Heart left ventricle (tissue), 16 donors: ENCODE measurements at places on chromosomes 7 and 10.

- DNase-seq, result no peak
Observed at GRCh38 chr7:48144291-48144768, 26.9 kb upstream of the ABCA13 start.

- DNase-seq, result no peak
Observed at GRCh38 chr10:128950916-128951275, 516.1 kb upstream of the MGMT start.

DNA sequence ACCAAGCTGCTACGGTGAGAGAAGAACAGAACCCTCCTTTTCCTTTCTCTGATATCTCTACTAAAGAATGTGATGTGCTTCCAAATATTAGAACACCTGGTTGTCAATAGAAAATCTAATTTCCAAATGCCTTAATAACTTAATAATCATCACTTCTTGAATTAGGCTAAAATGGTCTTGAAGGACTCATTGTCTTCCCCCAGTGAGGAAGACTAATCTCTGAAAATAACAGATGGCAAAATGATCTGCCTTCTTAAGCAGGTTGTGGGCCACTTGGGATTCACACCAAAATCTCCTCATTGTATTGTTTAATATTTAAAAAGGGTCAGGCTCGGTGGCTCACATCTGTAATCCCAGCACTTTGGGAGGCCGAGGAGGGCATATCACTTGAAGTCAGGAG, 805.9 kb upstream of the AUTS2 start:
- no peak for DNase-seq

DNA sequence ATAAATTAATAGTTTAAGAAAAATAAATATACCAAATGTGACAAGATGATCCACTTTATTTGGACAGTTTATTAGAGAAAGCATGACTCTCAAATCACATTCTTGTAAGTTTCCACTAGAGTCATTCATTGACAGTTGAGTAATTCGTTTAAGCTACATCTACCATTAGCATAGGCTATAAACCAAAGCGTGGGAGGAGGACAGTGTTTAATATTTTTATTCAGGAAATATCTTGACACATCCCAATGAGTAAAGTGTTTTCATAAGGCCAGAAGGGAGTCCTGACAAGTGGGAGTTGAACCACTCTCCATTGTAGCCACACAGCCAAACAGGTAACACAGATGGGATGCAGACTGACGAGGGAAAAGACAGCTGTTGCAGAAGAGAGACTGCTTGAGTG, 386.5 kb upstream of the SEMA3D start:
- no peak for DNase-seq

GRCh38 chr7:47962262-47962661, 14.0 kb upstream of the PKD1L1 start:
- DNase-seq, result no peak

GRCh38 chr10:12067336-12067735, 1.4 kb upstream of the DHTKD1 start:
- no peak for DNase-seq

DNA sequence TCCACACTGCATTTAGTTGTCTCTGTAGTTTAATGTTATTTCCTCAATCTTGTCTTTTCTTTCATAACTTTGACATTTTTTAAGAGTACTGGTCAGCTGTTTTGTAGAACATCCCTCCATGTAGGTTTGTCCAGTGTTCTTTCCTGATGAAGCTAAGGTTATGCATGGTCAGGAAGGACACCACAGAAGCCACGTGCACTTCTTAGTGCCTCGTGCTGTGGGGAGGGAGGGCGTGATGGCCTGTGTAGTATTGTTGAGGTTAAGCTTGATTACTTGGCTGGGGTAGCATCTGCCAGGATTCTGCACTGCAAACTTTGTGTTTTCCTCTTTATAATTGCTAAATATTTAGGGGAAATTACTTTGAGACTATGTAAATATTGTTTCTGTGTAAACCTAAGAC, 48.3 kb downstream of the MCMBP start:
- DNase-seq, result no peak

DNA sequence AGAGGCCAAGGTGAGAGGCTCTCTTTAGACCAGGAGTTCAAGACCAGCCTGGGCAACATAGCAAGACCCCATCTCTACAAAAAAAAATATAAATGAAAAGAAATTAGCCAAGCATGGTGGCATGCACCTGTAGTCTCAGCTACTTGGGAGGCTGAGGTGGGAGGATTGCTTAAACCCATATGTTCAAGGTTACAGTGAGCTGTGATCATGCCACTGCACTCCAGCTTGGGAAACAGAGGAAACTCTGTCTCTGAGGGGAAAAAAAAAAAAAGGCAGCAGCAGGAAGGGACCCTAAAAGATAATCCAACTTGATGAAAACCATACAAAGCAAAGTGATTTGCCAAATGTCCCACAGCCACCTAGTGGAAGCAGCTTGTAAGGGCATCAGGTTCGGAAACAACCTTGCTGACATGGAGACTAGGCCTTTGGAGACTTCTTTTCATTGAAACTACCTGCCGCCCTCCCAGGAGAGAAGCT, 15.6 kb upstream of the PBLD start:
- no peak for DNase-seq

DNA sequence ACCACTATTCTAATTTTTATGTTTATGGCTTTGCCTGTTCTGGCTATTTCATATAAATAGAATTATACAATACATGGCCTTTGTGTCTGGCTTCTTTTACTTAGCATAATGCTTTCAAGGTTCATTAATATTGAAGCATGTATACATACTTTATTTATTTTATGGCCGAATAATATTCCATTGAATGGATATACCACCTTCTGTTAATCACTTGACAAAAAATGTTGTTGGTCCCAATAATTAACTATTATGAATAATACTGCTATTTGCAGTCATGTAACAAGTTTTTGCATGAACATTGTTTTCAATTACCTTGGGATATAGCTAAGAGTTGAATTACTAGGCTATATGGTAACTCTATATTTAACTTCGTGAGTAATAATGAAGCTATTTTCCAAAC, 767.5 kb downstream of the INHBA start:
- DNase-seq, result no peak

DNA sequence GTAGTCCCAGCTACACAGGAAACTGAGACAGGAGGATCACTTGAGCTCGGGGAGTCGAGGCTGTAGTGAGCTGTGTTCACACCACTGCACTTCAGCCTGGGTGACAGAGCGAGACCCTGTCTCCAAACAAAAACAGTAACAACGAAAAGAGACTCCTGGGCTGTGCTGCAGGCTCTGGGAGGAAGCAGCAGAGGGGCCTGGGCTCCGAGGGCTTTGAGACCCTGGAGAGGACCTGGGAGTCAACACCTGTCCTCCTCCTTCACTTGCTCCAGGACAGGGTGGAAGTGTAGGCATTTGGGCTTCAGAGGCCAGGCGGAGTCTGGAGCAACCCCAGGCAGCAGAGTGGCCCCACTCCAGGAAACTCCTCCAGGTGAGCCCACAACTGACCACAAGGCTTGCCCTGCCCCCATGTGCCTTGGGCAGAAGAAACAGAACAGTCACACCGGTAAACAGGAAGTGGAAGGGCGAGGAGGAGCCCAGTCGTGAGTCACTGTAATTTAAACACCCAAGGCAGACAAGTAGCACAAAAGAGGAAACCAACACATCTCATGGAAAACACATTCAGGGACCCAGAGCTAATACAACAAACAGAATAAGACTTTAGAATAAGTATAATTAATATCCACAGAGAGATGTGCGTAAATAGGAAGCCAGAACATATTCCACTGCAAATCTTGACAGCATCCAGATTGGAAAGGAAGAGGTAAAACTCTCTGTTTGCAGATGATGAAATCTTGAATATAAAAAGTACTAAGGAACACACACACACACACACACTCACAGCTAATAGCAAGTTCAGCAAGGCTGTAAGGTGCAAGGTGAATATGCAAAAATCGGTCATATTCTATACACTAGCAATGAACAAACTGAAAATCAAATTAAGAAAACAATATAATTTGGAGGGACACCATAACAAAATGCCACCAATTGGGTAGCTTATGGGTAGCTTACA, 20.5 kb upstream of the RASGEF1A start:
- no peak for DNase-seq

- peak; percentile 97 for DNase-seq
Observed at GRCh38 chr7:138460176-138460648, at the start of gene TRIM24. Gene TRIM24, plus strand, starts transcription at chr7:138460259. Its CDS starts 290 bp downstream, at chr7:138460549.

GRCh38 chr7:157587805-157588560, 251.2 kb downstream of the DNAJB6 start:
- no peak for DNase-seq

- no peak for DNase-seq
Observed at GRCh38 chr7:125668321-125668993, 738.8 kb upstream of the POT1 start.
